Ascending aorta (tissue), 2 donors: ENCODE measurements at places on chromosomes 3 and 15. TPM values are rescaled to one million over a fixed set of nuclear protein-coding genes. Genes with fewer than 3 reads are reported as not detected.

FAM81A gene
- not detected for total RNA-seq

TMEM45A gene
- total RNA-seq: 30.9 TPM

ST8SIA2 gene
- not detected for total RNA-seq

PEAK1 gene
- 53.7 TPM for total RNA-seq

PRSS50 gene
- total RNA-seq: not detected

CLDN18 gene
- total RNA-seq: 0.11 TPM

CCR1 gene
- 10.2 TPM for total RNA-seq

SLC38A3 gene
- not detected for total RNA-seq

NR1I2 gene
- not detected for total RNA-seq

- no peak overlapping the region for H3K4me3 ChIP-seq
- H3K4me1 ChIP-seq: no peaks in the 10 kb centered on the region
- no peaks in the 10 kb centered on the region for H3K27me3 ChIP-seq
- H3K27ac ChIP-seq: no peak overlapping the region
- H3K36me3 ChIP-seq: peaks cover 12% of the 10 kb centered on the region
Observed at GRCh38 chr3:33030802-33031201, 66.1 kb downstream of the GLB1 start.

DNA sequence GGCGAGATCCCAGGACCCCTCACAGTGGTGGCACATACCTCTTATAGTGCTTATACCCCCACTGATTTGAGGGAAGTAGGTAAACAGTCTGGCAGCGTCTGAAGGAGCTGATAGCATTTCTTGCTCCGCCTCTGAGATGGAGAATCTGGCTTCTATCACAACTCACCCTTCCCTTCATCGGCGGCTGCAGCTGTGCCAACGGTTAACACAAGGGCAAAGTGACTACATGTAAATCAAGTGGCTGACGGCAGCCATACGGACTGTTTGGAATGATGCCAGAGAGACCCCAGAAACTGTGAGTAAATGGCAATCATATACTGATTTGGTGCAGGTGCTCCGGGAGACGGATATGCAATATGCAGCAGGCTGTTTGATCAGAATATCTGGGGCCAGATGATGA lies 66.8 kb upstream of the UNC13C start:
- no peaks in the 10 kb centered on the region for H3K36me3 ChIP-seq
- no peaks in the 10 kb centered on the region for H3K27me3 ChIP-seq
- no peak overlapping the region for H3K4me3 ChIP-seq
- no peak overlapping the region for H3K27ac ChIP-seq
- DNase-seq: no peak
- H3K4me1 ChIP-seq: no peaks in the 10 kb centered on the region

- H3K36me3 ChIP-seq: no peaks in the 10 kb centered on the region
- peak overlapping the region; percentile 47 for H3K4me3 ChIP-seq
- H3K4me1 ChIP-seq: peaks cover 39% of the 10 kb centered on the region
Observed at GRCh38 chr15:100114100-100114499, 227.7 kb downstream of the ADAMTS17 start.

- H3K4me3 ChIP-seq: no peak overlapping the region
- H3K27me3 ChIP-seq: no peaks in the 10 kb centered on the region
- H3K36me3 ChIP-seq: no peaks in the 10 kb centered on the region
- DNase-seq: no peak
Observed at GRCh38 chr3:62755285-62755684, 119.9 kb downstream of the CADPS start.

DNA sequence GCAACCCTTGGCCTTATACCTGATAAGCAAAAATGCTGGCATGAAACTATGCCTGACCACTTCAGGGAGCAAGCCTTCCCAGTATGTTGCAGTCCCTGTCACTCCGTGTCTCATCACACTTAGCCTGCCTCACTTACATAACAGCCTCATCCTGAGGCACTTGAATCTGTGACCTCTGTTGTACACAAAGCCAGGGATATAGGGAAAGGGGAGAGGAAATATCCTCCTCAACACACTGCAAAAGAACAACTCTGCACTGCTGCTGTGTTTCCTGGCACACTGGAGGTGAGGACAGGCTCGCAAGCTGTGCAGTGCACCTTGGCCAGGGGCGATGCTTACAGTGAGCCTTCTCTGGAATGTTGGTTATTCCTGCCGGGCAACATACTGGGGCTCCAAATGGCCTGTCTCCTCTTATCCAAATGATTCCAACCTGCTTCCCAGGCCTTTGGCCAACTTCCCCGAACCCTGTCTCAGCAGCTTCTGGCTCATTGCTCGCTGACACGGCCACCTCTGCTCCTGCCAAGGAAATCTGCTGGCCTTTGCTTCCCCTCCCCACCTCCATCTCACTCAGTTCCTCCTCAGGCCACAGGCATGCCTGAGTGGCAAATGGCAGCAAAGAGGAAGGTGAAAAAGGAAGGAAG lies 109.2 kb downstream of the CD47 start:
- no peak overlapping the region for H3K4me3 ChIP-seq
- DNase-seq: no peak
- no peaks in the 10 kb centered on the region for H3K4me1 ChIP-seq
- H3K27me3 ChIP-seq: no peaks in the 10 kb centered on the region

DNA sequence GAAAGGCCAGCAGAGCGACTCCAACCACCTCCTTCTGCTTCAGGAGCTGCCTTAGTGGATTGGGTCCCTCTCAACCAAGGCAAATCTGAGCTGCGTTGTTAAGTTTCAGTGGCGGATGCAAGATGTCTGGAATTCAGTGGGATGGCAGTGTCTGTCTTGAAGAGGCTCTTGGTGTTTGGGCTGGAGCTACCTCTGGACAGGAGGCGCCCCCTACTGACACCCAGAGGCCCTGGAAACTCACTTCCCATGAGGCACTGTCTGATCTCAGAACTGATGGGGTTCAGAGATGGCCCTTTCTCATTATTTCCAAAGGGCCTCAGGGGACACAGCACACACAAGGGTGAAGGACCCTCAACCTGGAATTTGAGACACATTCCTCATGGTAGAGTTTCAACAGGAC lies 6.0 kb upstream of the SLC28A1 start:
- no peak for DNase-seq
- no peaks in the 10 kb centered on the region for H3K27me3 ChIP-seq
- peaks cover 11% of the 10 kb centered on the region for H3K4me1 ChIP-seq
- H3K4me3 ChIP-seq: no peak overlapping the region
- no peaks in the 10 kb centered on the region for H3K36me3 ChIP-seq

GRCh38 chr3:11091088-11091590 lies 63.2 kb upstream of the HRH1 start:
- H3K27ac ChIP-seq: no peak overlapping the region
- peaks cover 2% of the 10 kb centered on the region for H3K4me1 ChIP-seq
- no peaks in the 10 kb centered on the region for H3K27me3 ChIP-seq
- no peak for DNase-seq
- H3K4me3 ChIP-seq: no peak overlapping the region

DNA sequence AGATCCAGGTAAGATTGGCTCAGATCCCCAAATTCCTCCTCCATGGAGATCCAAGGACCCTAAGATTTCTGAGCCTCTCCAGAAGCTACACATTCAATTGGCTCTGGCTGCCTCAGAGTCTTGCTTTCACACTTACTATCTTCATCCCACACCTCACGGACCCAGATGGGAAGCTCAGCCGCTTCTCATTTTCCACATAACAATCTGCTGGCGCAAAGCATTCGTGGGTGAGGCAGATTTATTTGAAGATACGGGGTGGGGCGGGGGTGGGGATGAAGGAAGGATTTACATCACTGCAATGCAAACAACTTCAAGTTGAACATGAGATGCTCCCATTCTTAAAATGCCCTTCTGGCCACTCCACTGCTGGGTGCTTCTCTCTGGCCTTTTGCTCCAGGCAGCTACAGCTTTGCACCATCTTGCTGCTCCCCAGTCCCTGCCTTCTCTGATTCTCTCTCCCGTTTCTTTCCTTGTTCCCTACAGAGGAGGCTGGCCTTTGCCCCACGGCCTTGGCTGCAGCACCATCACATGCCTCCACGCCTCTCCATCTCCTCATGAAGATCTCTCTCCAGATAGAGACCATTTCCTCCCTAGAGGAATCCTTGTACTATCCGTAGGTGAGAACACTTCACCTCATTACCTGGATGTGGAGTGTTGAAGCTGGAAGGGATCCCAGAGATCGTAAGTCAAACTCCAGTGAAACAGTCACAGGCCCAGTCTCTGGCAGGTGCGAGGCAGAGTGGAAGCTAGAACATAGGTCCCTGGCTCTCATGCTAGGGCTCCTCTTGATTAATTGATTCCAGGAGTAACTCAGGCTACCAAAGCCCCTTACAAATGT lies 175.9 kb downstream of the RPLP1 start:
- H3K36me3 ChIP-seq: no peaks in the 10 kb centered on the region
- no peaks in the 10 kb centered on the region for H3K27me3 ChIP-seq
- H3K4me3 ChIP-seq: no peak overlapping the region
- no peak for DNase-seq

DNA sequence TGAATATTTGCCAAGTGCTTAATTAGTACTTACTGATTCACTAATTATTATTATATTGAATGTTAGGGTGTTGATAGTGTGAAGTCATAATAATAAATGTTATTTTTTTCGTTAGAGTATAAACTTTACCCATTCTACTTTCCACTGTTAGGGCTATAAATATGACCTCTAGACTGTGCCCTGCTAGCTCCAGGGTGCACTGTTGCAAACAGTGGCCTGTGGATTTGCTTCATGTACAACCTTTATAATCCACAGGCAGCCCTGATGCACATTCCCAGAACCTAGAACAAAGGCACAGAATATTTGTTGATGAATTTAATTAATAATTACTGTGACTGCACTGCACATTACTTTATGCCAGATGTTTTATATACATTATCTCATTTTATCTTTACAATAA lies 28.8 kb upstream of the LEKR1 start:
- no peak overlapping the region for H3K27ac ChIP-seq
- no peaks in the 10 kb centered on the region for H3K27me3 ChIP-seq
- no peak overlapping the region for H3K4me3 ChIP-seq
- no peaks in the 10 kb centered on the region for H3K4me1 ChIP-seq
- H3K36me3 ChIP-seq: no peaks in the 10 kb centered on the region

- H3K4me1 ChIP-seq: no peaks in the 10 kb centered on the region
- no peak overlapping the region for H3K4me3 ChIP-seq
- no peaks in the 10 kb centered on the region for H3K36me3 ChIP-seq
- DNase-seq: no peak
- H3K27me3 ChIP-seq: no peaks in the 10 kb centered on the region
Observed at GRCh38 chr15:40854161-40854560, 10.3 kb downstream of the SPINT1 start.

DNA sequence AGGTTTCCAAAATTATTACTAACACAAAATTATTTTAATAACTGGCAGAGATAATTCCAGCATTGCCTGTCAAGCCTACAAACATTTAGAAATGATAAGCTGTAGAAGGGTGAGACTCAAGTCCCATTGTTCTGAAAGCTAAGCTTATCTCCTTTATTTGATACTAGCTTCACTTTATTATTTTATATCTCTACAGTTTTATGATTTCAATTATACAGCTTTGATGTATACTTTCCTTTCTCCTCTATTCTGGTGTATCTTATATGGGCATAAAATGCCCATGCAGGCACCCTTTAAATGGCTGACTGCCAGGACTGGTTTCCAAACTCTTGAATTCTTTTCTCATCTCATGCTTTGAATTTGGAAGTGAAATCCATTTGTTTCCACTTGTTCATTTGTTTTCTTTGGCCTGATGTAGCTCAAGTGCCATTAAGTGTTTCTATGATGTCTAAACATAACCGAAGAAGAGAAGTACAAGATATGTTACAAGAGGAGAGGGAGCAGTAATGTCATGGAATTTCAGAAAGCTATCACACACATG lies 372.1 kb upstream of the ARHGEF26 start:
- no peaks in the 10 kb centered on the region for H3K36me3 ChIP-seq
- H3K27me3 ChIP-seq: no peaks in the 10 kb centered on the region
- H3K4me3 ChIP-seq: no peak overlapping the region
- DNase-seq: no peak
- H3K4me1 ChIP-seq: no peaks in the 10 kb centered on the region

GRCh38 chr3:100609963-100610362 lies 562 bp downstream of the ADGRG7 start:
- H3K4me1 ChIP-seq: no peaks in the 10 kb centered on the region
- DNase-seq: no peak
- H3K27me3 ChIP-seq: no peaks in the 10 kb centered on the region
- H3K4me3 ChIP-seq: no peak overlapping the region
- no peak overlapping the region for H3K27ac ChIP-seq
- H3K36me3 ChIP-seq: no peaks in the 10 kb centered on the region

- H3K36me3 ChIP-seq: no peaks in the 10 kb centered on the region
- H3K27ac ChIP-seq: no peak overlapping the region
- H3K4me3 ChIP-seq: no peak overlapping the region
- no peak for DNase-seq
- no peaks in the 10 kb centered on the region for H3K4me1 ChIP-seq
Observed at GRCh38 chr15:56454836-56455235, 10.1 kb downstream of the MNS1 start.

- no peaks in the 10 kb centered on the region for H3K4me1 ChIP-seq
- H3K27ac ChIP-seq: no peak overlapping the region
- H3K36me3 ChIP-seq: no peaks in the 10 kb centered on the region
Observed at GRCh38 chr3:12875857-12876836, 34.8 kb upstream of the RPL32 start.

DNA sequence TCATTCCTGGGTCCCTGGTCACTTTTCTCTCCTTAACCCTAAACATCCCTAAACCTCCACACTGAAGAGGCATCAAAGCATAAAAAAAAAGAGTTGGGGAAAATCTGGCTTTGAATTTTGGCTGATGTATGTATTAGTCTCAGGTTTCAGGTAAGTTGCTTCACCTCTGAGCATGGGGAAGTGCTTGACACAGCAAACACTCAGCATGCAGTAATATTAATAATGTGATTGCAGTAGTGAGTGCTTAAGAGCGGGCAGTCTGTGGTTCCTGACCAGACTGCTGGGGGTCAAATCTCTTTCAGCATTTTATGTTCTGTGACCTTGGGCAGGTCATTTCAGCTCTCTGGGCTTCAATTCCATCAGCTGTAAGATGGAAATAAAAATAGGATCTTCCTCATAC lies 467.9 kb downstream of the SOX2 start:
- no peaks in the 10 kb centered on the region for H3K36me3 ChIP-seq
- no peak for DNase-seq
- no peaks in the 10 kb centered on the region for H3K27me3 ChIP-seq
- H3K4me3 ChIP-seq: no peak overlapping the region

DNA sequence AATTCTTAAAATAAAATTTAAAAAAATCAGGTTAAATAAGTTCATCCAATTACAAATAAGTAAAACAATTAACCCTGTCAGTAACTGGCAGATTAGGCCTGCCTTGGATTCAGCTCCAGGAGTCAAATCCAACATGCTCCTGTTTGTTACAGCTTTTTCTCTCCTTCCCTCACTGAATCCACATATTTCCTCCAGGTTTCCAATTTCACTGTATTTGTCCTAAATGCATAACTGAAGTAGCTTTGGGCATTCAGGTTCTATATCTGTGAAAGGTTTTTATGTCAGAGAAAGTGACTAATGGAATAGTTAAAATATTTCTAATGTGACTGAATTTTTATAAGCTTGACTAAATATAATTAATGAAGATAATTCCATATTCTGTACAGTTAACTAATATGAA lies 79.7 kb downstream of the IFT80 start:
- no peak overlapping the region for H3K27ac ChIP-seq
- peaks cover 17% of the 10 kb centered on the region for H3K36me3 ChIP-seq
- H3K4me3 ChIP-seq: no peak overlapping the region
- DNase-seq: no peak
- H3K27me3 ChIP-seq: no peaks in the 10 kb centered on the region
